ENCODE measurements at places on chromosomes 12 and 14.

- DNase-seq, result no peak
Measured at GRCh38 chr12:96261557-96261956, 67.4 kb downstream of the ELK3 start.

- peak; percentile 88 for DNase-seq
Measured at GRCh38 chr14:34874386-34875030, 652 bp downstream of the BAZ1A start.

GRCh38 chr14:26199590-26200370 lies 398.1 kb downstream of the NOVA1 start:
- no peak for DNase-seq

DNA sequence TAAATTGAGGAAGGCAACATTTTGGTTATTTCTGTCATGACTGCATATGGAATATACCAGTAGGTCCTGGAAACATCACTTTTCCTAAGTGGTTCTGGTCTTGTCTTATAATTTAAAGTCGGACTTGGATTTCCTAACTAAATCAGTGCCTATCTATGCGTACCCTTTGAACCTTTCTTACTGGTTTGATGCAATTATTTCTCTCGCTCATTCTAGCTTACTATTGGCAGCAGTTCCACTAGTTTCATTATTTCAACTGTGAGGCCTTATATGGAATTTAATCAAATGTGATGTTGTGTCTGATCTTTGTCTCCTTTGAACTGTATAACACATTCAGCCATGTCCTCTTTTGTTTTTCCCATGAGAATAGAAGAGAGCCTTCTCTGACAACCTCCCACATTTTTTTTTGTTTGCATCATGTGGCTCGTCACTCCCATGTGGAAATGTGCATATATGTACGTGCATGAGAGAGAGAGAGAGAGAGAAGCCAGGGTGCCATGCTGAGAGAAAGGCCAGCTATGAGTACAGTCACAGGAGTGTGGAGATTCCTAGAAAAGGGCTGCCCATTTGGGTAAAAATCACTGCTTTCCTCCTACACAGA lies 48.0 kb downstream of the AKAP6 start:
- no peak for DNase-seq

- DNase-seq, result no peak
Measured at GRCh38 chr12:49264466-49264872, 413 bp upstream of the TUBA1C start.

DNA sequence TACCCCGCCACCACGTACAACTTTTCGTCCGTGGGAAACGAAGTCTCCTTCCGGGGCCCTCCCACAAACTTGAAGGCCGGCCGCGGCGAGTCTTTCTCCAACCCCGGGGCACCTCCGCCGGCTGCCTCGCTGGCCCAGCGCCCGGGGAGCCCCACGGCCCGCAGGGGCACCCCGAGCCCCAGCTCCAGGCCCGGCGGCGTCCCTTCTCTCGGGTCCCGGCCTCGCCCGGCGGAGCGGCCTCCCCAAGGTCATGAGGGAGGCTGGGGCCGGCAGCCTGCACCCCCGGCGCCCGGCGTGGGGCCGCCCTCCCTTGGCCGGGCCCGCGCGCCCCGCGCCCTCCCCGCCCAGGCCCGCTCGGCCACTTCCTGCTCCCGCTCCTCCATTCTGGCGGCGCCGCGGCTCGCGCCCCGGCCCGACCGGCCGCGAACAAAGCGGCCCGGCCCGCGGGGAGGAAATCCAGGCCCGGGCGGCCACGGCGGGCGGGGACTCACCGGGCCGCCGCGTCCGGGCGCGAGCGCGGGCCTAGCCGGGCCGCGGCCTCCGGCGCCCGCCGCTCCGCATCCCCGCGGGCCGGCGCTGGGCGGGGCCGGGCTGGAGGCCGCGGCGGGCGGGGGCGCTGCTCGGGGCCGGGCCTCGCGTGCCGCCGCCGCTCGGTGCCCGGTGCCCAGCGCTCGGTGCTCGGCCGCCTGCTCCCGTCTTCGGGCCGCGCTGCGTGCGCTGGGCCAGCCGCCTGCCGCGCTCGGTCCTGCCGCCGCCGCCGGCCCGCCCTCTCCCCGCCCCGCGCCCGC lies at the start of gene AKT1:
AKT1 (minus strand) TSS at position 756 of the 788 bp plus-strand sequence. CDS start 3,105 bp downstream, outside the sequence.
- DNase-seq, result no peak

DNA sequence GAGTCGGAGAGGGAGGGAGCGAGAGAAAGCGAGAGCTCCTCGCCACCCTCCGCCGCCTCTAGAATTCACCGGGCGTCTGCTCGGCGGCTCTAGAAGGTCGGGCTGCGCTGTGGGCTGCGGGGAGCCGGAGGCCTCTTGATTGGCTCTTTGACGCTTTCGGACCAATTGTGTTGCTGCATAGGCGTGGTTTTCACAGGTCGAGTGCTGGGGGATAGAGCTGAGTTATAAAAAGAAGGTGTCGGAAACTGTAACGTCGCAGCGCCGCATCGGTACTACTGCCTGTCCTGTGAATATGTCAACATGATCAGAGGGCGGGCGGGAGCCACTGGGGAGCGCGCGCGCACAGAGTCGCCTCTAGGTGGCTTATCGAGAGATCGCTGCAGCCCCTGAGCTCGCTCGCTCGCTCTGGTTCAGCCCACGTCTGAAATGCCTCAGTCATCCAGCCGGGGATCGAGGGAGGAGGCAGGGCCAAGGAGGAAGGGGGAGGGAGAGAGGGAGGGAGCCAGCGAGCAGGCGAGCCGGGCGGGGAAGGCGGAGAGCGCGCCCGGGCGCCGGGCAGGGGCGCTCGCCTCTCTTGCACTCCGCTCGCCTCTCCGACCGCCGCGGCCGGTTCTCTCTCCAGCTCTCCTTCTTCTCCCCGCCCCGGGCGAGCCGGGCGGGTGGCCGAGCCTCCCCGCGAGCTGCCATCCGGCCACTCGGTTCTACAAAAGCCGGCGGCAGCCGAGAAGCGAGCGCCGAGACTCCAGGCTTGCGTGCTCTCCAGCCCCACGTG lies at the start of gene TBX3:
TBX3 (minus strand) TSS at position 78 of the 772 bp plus-strand sequence. CDS start 975 bp downstream, outside the sequence.
- DNase-seq, result peak; percentile 99

DNA sequence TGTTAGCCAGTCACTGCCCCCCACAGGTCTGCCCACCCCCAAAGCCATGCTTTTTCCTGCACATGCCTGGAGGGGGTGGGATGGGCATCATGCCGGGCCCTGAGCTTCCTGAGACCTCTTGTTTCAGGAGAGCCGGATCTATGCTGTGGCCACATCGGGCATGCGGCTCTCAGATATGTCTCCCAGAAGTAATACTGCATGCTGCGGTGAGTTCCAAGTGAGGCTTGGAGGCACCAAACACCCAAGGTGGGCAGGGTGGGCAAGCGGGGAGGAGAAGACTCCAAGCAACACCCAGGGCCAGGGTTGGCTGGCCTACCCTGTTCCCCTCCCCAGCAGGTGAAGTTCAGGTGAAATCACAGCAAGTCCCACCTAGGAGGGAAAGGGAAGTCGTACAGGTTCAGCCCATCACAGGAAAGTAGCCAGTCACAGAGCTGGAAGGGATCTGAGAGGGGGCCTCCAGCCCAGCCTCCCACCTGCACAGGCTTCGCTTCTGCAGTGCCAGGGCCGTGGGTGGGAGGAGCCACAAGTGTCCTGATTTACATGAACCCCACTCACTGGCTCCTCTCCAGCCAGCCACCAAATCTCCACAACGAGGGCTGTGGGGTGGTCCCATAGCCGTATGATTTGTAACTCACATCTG lies 30.9 kb downstream of the PIGH start:
- DNase-seq, result peak; percentile 76

DNA sequence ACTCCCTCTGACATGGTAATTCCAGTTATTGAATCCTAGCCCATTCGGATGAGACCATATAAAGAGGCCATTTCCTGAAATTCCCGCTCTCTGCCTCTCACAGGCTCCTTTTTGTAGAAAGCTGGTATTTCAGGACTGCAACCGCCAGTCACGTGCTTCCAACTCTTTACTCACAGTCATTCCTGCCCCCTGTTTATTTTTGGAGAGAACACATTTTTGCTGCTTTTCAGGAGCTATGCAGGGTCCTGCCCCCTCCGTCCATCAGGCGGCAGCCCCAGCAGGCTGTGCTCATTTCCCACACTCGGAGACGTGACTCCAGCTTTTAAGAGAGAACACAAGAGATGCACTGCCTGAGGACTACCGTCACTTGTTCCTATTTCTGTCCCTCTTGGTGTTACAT lies 26.8 kb downstream of the IFT43 start:
- peak; percentile 88 for DNase-seq

DNA sequence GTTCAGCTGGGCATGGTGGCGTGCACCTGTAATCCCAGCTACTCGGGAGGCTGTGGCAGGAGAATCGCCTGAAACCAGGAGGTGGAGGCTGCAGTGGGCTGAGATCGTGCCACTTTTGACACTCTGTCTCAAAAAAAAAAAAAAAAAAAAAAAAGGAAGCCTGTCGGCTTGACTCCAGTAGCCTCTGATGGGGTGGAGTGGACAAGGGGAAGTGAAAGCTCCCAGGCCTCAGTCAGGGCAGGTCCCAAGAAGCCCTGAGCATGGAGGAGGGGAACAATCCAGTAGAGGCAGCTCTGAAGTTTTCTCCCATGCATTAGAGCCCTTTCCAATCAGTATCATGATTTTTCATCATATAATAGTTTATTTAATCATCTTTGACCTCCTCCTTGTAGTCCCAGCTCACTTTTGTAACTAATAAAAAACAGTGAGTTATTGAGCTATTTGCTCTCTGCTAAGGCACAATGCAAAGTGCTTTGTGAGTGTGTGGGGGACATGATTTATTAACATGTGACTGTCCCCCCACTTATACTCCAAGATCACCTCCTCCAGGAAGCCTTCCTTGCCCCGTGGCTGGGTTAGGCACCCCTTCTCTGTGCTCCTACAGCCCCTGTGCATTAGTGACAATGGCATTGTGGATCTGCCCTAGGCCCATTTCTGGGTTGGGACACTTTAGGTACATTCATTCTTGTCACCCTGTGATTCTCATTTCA lies 4.7 kb upstream of the SSH1 start:
- no peak for DNase-seq

DNA sequence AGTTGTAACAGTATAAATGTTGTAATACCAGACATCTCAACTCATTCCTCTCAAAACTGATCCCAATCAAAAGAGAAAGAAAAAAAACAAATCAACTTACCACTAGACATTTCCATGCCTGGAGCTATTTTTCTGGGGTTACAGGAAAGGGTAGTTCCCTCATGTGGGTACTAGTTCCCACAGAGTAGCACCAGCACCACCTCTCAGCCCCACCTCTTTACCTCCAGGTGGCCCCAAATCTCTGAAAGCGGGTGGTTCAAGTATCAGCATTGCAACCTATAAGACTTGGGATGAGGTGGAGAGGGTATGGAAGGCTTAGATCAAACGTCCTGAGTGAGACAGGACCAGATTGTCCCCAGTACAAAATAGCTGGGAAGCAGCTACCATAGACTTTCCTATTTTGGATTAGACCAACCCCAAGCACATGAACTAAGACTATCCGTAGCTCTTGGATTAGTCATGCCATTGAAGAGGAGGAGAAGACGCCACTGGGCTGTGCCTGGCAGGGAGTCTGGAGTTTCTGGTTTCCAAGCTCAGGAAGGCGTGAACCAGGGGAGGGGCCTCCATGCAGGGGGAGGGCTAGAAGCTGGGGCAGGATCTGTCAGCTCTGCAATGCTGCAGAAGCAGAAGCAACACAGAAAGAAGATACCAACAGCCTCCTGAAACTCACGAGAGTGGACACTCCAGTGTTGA lies at the start of gene SLC39A2:
SLC39A2 (plus strand) TSS at position 620 of the 693 bp plus-strand sequence. CDS start 154 bp downstream, outside the sequence.
- DNase-seq, result peak; percentile 51

DNA sequence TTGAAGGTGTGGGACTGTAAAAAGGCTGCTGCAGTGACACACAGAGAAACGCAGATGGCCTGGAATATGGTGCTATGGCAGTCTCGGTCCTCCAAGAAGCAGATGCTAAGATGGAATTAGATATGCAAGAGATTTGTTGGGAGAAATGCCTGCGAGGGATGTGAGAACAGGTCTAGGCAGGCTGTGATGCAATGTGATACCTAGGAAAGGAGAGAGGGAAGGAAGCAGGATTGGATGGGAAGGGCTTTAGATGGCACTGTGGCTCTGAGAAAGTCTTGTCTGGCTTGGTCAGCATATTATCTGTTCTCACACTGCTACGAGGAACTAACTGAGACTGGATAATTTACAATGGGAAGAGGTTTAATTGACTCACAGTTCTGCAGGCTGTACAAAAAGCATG lies 374.4 kb downstream of the BCAT1 start:
- no peak for DNase-seq

- DNase-seq, result peak; percentile 44
Measured at GRCh38 chr14:45526715-45527549, 273.9 kb upstream of the MIS18BP1 start.

DNA sequence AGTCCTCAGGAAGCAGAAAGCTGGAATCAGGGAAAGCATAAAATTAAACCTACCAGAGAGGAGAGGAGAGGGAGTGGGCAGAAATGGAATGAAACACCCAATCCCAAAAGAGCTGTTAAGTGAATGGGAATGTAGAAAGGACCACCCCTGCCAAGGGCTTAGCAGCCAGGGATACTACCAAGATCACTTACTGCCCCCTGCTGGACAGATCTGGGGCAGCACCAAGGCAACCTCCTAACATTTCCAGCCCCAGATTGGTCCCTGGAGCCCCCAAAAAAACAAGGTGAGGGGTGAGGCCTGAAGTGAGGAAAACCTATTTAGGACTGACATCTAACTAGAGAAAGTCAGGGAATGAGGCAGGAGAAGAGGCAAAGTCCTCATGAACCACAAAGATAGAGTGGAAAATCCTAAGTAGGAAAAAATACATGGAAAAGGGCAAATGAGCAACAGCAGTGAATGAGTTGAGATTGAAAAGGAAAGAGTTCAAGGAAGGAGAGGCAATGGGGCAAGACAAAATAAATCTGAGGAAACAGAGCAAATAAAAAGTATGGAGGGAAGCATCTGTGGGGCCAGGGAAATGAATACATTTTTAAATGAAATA lies 11.2 kb upstream of the FKBP11 start:
- peak; percentile 69 for DNase-seq

DNA sequence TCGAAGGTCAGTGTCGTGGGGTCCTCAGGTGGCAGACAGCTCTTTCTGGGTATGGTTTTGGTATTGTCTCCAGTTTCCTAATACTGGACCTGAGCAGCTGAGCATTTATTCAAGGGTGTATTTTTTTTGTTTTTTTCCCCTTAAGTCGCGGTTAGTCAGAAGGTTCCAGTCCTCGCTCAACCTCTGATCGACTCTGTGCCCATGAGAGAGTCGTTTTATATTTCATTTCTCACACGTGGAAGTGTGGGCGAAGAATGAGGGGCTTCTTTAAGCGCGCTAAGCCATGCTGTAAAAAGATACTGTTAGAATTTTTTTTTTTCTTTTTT lies 499 bp downstream of the MIPOL1 start:
- DNase-seq, result no peak

- DNase-seq, result no peak
Measured at GRCh38 chr14:91140672-91141071, 26.8 kb downstream of the DGLUCY start.

DNA sequence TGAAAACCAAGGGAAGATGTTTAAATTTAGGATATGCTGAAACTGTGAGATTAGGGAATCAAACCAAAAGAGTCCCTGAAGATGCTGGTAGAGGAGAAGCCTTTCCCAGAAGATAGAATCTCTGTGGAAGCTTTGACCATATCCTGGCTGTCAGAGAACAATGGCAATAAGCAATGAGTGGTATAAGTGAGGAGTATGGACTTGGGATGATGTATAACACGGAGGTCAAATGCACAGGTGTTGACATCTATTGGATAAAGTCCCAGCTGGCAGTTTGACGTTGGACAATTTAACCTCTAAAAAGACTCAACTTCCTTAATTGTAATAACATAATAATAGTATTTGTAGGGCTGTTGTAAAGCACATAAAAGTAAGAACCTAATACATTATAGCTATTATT lies 30.1 kb upstream of the CLEC14A start:
- DNase-seq, result peak; percentile 12
